ENCODE measurements at places on chromosomes 1 and 21.

DNA sequence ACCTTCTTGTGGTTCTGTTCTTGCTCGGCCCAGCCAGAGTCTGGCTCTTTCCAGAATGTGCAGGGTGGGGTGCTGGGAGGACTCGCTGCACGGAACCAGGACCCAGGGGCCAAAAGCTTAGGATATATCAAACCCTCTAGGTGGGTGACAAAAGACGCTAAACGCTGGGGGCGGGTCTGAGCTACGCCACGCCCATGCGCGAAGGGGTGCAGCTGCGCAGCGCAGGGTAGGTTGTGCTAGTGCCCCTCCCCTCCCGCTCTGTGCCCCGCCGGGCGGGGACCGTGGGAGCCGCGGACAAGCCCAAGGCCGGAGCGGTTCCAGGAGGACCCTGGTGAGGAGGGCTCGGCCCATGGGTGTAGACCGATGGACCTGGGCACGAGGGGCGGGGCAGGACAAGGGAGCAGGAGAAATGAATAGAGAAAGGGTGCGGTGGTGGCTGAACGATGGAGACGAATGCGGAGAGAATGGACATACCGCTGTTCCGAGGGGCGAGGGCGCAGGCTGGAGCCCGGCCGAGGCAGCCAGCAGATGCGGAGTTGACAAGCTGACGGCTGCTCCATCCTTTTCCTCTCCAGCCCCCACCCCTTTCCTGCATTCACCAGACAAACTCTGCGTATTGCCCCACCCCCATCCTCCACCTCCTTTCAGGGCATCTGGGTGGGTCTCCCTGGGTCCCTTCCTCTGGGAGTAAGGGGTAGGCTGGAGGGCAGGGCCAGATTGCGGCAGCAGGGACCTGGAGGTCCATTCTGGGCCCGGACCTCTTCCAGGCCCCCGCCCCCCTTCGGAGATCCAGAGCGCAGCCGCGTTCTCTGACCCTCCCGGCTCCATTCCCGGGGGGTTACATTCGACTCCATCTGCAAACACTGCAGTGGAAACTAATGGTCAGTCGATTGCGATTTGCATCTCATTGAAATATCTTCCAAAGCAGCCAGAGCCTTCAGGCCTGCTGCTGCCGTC, at the start of gene RUSC1:
Gene RUSC1, plus strand, starts transcription at position 234 of the 957 bp plus-strand sequence. CDS start 880 bp downstream, outside the sequence.
- DNase-seq, result peak; percentile 74

- no peak for DNase-seq
Observed at GRCh38 chr1:157233131-157233530, 94.9 kb upstream of the ETV3 start.

DNA sequence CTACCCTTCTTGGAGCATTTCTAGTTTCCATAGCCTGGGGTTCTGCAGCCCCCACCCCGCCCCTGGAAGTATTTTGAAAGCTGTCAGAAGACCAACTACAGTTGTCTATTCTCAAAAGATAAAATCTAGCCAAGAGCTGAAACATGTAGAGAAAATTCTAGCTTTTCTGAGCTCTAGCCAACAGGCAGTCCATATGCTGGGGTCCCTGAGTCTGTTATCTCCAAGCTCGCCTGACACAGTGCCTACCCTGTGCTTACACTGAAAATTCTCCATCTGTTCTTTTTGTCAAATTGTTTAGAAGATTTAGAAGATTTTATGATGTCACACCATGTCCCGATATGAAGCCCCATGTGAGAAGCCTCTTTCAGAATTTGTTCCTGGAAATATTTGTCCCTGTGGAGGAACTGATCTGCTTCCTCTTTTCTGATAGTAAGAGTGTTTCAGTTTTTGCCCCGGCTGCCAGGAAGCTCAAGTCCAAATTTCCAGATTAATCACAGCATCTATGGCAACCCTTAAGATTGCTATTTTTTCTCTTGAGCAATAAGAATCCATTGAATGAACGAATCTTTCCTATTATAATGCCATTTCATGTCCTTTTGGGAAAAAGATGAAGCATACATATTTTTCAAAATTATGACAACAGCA, 23.7 kb upstream of the CSF3R start:
- DNase-seq, result no peak

DNA sequence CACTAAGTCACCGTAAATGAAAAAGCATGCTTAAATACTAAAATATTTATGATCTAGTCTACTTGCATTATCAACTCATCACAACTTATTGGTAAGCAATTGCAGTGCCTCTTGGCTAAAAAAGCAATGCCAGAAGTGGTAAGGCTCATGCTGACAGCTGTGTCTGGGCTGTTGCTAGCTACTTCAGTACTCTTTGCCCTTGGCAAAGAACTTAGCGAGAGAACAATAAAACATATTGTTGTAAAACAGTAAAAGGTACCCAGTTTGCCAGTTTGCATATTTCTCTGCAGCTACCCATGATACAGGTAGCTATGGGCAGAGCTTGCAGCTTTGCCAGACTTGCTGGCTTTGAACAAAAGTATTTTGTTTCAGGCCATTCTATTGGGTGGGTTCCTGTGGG, 73.1 kb downstream of the ATP6V1G3 start:
- no peak for DNase-seq

DNA sequence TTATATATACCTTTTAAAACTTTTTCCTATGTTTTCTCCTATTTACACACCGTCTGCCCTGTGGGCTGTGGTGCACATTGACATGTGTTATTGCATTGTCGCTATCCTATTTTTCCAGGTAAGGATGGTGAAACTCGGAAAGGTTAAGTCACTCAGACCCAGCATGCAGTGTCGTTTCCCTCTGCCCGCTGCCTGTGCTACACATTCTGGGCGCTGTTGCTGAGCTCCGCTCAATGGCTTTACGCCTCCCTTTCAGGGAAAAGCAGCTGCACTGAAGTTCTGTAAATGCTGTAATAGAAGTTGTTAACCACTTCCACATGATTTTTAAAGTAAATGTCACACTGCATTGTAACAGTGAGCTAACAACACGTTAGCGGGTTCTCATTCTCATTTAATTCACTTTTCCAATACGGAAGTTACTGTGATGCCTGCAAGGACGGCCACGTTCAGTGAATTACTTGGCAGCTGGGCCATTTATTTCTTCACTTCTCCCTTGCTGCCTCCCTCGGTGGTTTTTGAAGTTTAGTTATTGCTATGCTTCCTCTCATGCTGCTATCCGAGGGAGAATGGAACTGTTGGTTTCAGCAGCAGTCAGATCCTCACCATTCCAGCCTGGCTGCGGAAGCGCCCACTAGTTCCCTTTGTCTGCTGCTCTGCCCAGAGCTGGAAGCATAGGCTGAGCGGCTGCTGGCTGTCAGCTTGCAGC, 288.7 kb downstream of the SPATA17 start:
- DNase-seq, result no peak

GRCh38 chr1:97461782-97462181, 459.1 kb downstream of the DPYD start:
- no peak for DNase-seq

DNA sequence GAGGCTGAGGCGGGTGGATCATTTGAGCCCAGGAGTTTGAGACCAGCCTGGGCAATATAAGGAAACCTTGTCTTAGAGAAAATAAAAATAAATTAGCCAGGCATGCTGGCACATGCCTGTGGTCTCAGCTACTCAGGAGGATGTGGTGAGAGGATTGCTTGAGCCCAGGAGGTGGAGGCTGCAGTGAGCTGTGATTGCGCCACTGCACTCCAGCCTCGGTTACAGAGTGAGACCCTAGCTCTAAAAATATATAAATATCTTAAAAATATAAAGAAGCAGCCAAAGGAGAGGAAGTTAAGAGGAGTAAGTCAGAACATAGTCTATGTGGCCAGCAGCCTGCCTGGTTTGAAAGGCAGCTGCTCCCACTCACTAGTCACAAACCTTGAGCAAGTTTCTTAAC, 4.5 kb upstream of the IL10RB start:
- no peak for DNase-seq

GRCh38 chr1:226739696-226740065, 599 bp upstream of the ITPKB start:
- no peak for DNase-seq

DNA sequence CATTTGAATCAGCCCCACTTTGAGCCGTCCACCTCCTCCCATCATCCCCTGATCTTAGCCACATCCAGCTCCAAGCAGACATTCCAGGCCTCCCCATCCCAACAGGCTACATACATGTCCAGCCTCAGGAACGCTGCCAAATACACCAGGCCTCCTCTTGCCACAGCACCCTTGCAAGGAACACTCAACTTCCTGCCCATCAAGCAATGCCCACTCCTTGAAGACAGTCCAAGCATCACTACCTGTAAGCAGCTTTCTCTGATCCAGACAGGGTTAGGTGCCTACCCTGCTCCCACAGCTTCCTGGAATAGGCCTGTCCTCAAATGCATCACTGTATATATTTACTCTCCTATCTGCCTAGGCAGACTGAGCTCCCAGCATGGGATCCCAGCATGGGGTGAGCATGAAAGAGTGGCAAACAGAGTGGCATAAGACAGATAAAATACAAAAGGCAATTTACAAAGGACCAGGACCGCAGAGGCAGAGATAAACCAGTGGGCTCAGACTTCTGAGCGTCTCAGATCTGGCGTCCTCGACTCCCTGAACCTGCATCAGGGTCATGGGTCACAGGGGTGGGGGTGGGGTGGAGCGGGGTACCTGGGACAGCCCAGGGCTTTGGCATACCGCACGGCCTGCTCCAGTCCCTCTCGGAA, 816 bp downstream of the HYI start:
- DNase-seq, result no peak

DNA sequence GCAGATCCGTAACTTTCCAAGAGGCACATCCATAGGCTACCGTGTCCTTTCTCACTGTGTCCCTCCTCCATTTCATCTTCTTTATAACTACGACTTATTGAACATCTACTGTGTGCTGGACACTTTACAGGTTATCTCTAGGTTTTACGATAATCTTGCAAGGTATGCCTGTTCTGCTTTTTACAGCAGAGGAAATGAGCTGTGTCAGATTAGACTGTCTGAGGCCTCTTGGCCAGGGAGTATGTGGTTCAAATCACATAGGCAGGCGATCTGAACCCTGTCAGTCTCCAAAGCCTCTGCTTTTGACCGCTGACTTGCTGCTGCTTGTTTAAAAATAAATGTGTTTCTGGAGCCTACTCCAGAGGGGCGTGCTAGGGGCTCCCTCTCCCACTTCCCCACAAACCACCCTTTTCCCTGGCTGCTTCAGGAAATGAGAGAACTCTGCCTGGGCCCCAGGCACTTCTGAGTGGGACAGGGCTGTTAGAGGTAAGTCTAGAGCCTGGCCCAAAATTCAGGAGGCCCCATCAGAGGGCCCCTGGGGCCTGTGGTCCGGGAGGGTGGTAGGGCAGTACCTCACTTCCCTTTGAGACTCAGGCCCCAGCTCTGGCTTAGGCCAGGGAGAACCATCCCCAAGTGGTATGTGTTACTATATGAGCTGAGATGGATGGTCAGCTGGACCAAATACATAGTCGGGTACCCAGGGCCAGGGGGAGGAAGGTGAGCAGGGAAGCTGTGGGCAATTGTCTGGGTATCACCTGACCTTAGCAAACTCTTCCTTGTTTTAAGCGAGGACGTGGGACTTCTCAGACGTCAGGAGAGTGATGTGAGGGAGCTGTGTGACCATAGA, 4.4 kb downstream of the PSEN2 start:
- DNase-seq, result no peak

DNA sequence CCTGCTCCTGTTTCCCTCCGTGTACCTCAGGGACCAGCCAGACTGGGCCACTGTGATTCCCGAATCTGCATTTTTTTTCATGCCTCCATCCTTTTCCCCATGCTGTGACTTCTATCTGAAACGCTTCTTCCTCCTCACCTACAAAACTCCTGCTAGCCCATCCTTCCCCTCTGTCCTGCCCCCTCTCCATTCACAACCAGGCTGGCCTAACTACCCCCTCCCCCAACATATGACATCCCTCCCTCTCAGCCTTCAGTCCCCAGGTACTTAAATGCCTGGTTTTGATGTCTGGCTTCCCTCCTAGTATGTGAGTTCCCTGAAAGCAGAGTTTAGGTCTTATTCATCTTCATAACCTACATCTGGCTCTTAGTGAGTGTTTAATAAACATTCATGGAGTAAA, 82.7 kb downstream of the TAS1R2 start:
- no peak for DNase-seq

DNA sequence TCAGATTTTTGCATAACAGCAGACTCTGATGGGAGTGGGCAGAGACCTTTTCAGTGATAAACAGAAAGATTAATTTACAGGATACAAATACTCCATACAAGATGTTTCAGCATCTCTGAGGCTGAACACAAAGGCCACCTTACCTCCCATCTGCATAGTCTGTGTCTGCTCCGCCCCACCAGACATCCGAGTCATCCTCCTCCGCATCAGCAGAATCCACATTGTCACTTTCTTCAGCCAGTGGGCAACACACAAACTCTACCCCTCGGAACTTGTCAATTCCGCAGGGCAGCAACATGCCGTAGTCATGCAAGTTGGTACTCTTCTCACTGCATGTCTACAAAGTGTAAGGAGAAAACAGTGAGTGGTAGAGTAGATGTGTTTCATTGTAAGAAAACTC, 119.7 kb downstream of the APP start:
- DNase-seq, result no peak

DNA sequence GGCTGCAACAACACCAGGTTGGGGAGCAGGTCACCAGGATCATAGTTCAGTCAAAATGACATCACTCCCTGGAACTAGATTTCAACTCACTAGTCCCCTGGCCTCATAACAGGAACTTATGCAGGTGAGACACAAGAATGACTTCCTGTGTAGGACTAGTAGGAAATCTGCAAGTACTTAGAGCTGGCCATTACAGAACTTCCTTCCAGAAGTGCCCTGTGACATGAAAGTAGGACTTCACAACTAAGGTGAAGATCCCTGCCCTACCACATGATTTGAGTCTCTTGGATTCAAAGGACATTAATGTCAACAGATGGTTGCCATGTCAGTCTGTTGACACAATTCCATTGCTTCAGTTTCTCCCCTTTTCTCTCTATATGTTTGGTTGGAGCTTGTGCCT, 223.1 kb downstream of the RPS6KC1 start:
- DNase-seq, result no peak

- DNase-seq, result no peak
Observed at GRCh38 chr1:101460739-101461138, 223.9 kb downstream of the S1PR1 start.

- DNase-seq, result no peak
Observed at GRCh38 chr1:178282949-178283367, 189.1 kb downstream of the RASAL2 start.

DNA sequence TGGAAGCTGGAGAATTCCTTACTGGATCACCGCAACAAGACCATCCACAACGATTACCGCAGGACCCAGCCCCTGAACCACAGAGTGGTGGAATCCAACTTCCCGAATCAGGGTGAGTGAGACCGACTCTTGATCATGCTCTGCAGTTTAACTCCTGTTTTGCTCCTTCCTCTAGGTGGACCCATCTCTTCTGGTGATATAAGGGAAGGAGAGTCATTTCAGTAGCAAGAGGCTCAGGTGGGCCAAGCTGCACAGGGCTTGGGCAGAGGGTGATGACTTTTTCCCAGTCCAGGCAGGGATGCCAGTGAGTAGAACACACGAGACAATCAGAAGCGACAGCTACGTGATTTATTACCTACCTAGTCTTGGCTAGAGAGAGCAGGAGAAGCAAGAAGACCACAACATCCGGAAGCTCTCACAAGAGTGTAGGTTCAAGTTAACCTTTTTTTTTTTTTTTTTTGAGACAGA, 25.2 kb downstream of the CA6 start:
- DNase-seq, result peak; percentile 17

- DNase-seq, result no peak
Observed at GRCh38 chr1:202007304-202007703, 3.1 kb upstream of the ELF3 start.
